ENCODE measurements at places on chromosomes 2 and 18.

- no peak for DNase-seq
Measured at GRCh38 chr2:152336854-152337510, 2.0 kb downstream of the FMNL2 start.

GRCh38 chr2:64434039-64434657 lies 19.8 kb upstream of the LGALSL start:
- DNase-seq = no peak

GRCh38 chr18:78085241-78086185 lies 835.9 kb downstream of the GALR1 start:
- DNase-seq = no peak

DNA sequence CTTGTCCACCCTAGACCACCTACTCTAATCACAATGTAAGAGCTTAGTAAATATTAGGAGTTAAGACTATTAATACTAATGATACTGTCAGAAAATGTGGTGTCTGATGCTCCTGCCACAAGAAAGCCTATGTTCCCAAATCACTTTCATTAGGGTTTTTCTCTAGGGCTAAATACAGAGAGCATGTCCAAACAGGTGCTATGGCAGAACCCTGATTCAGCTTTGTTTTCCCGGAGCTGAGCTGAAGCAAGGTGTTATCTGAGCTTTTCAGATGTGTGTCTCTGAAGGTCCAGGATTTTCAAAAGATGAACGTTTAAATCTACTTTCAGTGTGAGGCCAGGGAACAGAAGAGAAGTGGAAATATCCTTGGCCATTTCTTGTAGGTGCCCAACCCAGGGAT lies 40.6 kb downstream of the CPO start:
- DNase-seq = no peak

DNA sequence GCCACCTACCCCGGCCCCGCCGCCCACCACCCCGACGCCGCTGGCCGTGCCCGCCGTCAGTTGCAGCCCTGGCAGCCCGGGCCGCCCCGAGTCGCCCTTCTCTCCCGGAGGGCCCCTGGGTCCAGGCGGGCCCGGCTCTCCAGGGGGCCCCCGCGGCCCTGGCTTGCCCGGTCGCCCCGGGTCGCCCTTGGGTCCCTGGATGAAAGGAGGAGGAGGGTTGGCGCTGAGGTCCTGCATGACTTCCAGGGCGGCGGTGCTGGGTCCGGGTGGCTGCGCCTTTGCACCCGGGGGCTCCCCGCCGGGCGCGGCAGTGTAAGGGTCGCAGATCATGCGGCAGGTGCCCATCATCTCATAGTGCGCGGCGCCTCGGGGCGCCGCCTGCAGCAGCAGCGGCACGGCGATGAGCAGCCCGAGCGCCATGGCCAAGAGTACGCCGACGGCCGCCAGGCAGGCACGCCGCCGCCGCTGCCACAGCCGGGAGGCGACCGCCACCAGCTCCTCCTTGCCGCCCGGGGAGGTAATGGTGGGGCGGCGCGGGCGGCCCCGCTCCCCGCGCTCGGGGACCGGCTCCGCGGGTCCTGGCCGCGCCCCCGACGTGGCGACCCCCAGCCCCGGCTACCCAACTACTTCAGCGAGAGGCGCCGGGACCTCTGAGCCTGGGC lies 570 bp downstream of the C1QL2 start:
- no peak for DNase-seq

DNA sequence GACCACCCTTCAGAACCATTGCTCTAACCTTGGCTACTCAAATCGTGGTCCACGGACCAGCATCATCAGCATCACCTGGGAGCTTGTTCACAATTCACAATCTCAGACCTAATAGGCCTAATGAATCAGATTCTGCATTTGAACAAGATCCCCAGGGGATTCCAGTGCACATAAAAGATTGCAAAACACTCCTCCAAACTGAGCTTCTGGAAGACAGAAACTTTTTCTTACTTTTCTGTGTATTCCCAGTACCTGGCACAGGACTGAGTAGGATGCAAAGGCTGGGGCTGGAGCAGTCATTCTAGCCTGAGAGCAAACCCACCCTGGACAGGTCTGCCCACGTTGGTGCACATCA lies 115.1 kb upstream of the COPS8 start:
- no peak for DNase-seq
